ENCODE measurements at places on chromosomes 2 and 18. TPM values are rescaled to one million over a fixed set of nuclear protein-coding genes. Genes with fewer than 3 reads are reported as not detected.

- H3K27me3 ChIP-seq = no peaks in the 10 kb centered on the region
- no peak overlapping the region for H3K4me3 ChIP-seq
Measured at GRCh38 chr18:73976433-73976832, 171.2 kb downstream of the FBXO15 start.

GRCh38 chr2:33313039-33313438 lies 163.4 kb upstream of the RASGRP3 start:
- no peak for DNase-seq
- no peak overlapping the region for H3K27ac ChIP-seq
- no peaks in the 10 kb centered on the region for H3K4me1 ChIP-seq
- no peak overlapping the region for H3K4me3 ChIP-seq

The PCARE gene
- total RNA-seq = not detected

- H3K27me3 ChIP-seq = no peaks in the 10 kb centered on the region
- no peak overlapping the region for H3K4me3 ChIP-seq
- no peak for DNase-seq
- H3K27ac ChIP-seq = no peak overlapping the region
Measured at GRCh38 chr2:25387876-25388449, 46.2 kb upstream of the DNMT3A start.

The RPL37A gene
- 3,719 TPM for total RNA-seq

All from H9 (cell line).